ENCODE measurements at places on chromosomes 5 and 9.

DNA sequence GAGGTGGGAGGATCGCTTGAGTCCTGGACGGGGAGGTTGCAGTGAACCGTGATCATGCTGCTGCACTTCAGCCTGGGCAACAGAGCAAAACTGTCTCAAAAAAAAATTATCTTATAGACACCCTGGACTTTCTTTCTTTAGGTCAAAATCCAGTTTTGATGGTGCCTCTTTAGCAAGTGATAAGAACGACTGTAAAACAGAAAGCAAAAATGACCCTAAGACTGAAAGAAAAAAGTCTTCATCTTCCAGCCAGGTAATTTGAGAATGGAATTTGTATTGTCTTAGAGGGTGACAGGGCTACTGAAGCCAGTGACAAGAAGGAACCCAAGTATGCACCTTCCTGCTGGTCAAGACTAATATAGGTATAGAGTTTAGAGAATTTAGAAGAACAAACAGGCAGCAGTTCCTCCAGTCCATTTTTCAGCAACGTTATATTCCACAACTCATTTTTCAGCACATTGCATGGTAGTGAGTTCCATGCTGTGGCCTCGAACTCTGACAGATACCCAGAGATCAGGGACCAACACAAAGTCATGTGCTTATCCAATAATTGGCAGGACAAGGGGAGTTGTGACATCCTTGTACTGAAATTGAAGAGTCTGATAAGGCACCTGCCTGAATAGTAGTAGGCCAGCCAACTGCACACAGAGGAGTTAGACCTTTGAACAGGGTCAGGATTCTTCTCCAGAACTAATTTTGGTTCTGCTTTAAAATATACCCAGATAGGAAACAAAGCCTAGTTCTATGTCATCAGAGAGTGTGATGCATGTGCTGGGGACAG, 46.5 kb downstream of the GRAMD2B start:
- no peak for DNase-seq

- no peak for DNase-seq
These were observed 450.2 kb downstream of the NR2F1-AS1 start for GRCh38 chr5:93130624-93131490.

DNA sequence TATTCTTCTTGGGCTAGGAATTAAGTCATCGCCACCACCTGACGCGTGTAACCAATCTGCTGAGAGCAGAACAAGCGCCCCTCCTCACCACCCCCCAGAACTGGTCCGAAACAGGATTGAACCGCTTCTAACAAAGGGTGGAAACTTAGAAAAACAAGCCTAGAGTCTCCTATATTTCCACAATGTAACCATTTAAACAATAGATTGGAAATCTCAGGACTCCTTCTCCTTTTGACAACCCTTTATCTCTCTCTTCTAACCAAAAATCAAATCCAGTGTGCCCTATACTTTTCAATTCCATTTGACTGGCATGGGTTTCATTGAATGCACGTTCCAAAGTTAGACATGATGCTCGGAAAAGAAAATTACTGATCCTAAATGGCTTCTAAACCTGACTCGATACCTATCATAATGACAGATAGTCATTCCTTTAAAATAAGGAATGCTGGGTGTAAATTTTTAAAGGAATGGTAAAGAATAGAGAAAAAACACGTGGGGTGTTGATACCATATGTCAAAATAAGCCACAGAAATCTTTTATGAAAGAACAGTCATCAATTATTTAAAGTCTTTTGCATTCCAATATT, 1.2 kb downstream of the ARRDC3 start:
- peak; percentile 70 for DNase-seq

DNA sequence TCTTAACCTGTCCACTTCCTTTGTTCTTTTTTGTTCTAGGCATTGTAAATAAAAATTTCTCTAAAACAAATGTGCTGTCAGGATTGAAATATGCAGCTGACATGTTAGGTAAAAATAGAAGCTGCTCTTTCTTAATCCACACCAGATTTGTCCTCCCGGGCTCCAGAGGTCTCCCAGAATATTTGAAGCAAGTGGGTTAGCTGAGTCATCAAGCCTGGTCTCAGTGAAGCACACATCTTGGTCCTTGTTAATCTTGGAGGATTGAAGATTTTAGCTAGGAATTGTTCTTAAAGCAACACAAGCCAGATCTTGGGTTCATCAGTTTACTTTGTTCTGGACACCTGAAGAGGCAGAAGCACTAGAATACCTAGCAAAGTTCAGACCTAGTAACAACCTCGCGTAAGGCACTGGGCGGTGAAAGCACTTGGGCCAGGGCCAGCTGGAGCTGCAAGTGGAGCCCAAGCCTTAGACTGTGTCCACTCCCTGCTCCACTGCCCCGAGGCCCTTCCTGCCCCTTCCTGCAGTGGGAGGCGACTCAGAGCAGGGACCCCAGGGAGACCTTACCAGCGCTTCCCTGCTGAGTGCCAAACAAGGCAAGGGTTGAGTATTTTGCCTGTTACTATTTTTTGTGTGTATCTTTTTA, 36.5 kb downstream of the HABP4 start:
- DNase-seq: no peak

DNA sequence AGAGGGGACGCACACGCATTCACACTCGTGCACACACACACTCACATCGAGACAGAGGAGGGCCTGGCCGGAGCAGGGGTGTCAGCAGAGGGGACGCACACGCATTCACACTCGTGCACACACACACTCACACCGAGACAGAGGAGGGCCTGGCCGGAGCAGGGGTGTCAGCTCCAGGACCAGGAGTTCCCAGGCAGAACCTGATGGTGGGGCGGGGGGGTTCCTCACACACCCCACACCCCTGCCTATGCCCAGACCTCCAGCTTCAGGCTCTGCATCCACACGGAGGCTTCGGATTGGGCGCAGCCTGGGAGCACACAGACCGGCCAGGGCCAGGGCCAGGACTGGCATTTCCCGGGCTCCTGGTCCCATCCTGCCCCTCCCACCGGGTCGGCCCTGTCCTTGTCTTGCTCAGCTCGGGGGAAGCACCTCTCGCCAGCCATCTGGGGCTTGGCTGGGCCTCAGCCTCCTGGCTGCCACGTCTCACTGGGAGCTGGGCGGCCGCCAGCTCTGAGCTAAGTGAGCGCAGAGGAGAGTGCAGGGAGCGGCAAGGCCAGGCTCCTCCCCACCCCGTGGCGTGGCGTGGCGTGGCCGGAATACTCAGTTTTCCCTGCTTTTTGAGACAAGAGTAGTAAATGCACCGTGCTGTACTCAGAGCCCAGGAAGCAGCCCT, 31.3 kb downstream of the ADAMTS2 start:
- DNase-seq: no peak

DNA sequence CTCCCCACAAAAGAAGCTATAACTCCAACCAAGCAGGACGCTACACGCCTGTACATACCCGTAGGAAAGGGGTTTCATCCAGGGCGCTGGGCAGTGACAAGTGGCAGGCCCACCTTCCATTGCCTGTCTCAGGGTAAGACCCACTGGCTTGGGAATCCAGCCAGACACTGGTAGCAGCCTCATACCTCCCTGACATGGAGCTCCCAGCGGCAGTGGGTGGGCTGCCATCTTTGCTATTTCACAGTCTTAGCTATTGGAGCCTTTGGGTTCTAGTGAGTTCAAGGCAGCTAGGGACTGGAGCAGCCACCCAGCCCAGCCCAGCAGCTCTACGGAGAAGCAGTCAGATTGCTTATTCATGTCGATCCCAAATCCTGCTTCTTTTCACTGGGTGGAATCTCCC, 3.4 kb upstream of the IFNA10 start:
- no peak for DNase-seq

- DNase-seq: no peak
These were observed 221.2 kb upstream of the ANKH start for GRCh38 chr5:15092801-15093200.

DNA sequence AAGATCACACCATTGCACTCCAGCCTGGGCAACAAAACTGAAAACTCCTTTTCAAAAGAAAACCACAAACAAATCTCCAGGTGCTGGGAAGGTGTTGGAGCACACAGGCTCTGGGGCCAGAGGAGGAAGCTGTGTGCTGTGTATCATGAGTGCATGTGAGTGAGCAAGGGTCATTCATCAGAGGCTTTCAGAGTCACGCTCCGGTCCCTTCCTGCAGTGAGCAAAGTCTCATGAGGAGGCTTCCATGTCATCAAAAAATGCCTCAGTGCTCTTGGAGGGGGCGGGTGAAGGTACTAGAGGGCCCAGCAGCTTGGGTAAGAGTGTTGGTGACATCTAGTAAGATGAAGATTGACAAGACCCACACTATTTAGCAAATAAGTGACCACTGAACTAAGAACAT, 48.3 kb upstream of the TESK1 start:
- DNase-seq: no peak

- no peak for DNase-seq
These were observed 48.7 kb downstream of the CAMSAP1 start for GRCh38 chr9:135858491-135859185.

DNA sequence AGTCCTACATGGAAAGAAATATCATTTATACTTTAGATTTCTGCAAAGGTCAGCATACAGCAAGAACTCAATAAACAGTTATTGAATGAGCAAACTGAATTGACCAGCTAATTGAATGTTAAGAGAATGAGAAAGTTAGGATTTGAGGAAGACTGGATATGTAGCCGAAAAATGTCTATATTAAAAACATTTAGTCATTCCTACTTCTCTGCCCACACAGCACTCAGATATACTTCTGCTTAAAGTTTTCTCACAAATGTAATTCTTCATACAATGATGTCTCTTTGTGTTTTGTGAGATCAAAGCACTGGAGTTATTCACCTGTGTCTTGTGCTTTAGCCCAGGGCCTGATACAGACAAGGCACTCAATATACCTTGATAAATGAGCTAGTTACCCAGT, 188.6 kb downstream of the PARP8 start:
- no peak for DNase-seq

GRCh38 chr9:77512876-77513275, 135.2 kb downstream of the GNA14 start:
- no peak for DNase-seq

Data from stimulated activated CD4-positive, alpha-beta T cell treated with anti-CD3 and anti-CD28 coated beads, Interleukin-4, amount 100 ng/mL, for 4 hours (primary cell).